ENCODE measurements at places on chromosomes 1 and 21.

DNA sequence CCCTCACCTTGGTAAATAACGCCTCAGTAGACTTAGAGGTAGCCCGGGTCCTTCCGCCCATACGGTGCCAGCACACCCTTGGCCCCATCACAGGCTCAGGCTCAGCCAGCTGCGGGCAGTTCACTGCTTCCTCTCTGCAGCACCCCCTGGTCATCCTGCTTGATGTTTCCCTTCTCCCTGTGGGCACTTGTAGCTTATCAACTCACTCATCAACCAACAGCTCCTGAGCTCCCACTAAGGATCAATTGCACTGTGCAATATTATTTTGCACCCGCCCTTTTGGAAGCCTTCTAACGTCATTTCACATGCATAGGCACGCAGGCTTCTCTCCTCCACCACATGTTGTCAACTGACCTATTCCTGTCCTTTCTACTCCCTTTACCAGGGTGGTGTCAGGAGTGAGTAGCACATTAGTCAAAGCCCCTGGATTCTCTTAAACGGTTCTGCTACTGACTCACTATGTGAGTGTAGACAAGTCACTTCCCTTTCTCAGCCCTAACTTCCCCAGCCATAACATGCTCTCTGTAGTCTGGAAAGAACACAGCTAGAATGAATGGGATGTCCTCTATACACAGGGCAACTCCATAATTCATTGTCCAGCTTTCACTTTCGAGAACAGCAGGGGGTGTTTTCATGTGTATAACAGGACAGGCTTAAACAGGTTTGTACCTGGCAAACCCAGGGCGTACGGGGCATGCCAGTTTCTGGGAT lies 47.1 kb upstream of the IRF2BP2 start:
- DNase-seq, result peak; percentile 99

- DNase-seq, result no peak
Observed at GRCh38 chr1:22587247-22587646, 24.0 kb downstream of the EPHA8 start.

DNA sequence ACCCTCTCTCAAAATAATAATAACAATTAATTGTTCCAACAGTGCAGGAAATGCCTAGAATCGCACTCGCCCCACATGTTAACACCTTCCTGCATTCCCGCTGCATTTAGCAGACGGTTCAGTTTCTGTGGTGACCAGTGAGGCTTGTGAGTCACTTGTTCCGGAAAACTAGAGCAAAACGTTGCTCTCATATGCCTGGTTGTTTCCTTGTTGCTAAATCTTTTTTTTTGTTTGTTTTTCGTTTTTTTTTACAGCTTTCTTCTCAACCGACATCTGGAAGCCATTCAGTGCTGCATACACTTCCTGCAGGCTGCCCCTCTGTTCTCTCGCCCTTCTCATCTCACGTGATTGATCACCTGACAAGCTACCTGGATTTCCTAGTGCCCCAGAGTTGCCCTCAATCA lies 56.9 kb upstream of the TMPRSS2 start:
- peak; percentile 51 for DNase-seq

DNA sequence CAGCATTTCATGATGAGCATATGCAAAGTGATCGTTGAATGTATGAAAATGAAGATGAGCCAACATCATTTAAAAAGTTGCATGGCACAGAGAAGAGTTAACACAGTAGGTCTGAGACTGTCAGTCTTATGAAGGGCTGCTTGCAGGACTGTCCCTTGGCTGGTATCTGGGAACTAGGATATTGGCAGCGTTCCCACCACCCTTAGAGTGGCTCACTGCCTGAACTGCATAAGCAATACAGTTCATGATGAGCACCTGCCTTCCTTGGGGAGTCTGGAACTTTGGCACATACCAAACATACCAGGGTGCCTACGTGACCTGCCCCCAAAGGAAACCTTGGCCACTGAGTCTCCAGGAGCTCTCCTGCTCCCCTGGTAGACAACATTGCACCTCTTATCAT lies 161.8 kb downstream of the DSCAM start:
- DNase-seq, result no peak

DNA sequence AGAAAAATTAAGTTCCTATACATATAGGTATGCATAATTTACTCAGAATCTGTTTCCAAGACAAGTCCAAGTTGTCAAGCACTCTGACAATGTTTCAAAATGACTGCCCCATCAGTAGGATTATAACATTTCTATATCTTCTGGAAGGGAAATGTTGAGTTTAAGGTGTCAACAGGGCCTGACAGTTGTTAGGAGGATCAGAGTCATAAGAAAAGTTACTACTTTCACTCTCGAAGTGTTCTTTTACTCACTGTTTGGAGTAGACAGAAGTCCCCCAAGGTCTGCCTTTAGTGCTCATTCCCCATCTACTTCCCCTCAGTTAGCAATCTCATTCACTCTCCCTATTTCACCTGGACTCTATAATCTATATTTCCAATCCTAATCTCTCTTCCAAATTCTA lies 20.6 kb upstream of the MAGI3 start:
- DNase-seq, result no peak

DNA sequence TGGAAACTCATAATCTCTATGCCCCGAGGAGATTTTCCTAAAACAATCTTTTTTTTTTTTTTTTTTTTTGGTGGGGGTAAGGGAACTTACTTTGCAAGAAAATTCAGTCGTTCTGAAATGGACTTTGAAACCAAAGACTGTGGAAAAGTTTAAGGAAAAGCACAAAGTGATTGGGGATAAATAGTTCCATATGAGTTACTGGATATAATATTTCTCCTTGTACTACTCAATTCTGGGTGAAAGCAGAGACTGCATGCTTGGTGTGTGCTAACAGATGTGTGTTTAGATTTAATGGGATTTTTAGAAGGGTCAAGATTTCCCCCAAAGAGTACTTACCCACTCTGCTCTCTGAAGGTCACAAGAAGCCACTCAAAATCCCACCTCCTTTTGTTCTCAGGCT lies 204.9 kb upstream of the USP24 start:
- DNase-seq, result no peak

GRCh38 chr1:43067977-43068751 lies 103.9 kb downstream of the EBNA1BP2 start:
- peak; percentile 13 for DNase-seq

- no peak for DNase-seq
Observed at GRCh38 chr1:43841321-43842174, 92.1 kb upstream of the ARTN start.

DNA sequence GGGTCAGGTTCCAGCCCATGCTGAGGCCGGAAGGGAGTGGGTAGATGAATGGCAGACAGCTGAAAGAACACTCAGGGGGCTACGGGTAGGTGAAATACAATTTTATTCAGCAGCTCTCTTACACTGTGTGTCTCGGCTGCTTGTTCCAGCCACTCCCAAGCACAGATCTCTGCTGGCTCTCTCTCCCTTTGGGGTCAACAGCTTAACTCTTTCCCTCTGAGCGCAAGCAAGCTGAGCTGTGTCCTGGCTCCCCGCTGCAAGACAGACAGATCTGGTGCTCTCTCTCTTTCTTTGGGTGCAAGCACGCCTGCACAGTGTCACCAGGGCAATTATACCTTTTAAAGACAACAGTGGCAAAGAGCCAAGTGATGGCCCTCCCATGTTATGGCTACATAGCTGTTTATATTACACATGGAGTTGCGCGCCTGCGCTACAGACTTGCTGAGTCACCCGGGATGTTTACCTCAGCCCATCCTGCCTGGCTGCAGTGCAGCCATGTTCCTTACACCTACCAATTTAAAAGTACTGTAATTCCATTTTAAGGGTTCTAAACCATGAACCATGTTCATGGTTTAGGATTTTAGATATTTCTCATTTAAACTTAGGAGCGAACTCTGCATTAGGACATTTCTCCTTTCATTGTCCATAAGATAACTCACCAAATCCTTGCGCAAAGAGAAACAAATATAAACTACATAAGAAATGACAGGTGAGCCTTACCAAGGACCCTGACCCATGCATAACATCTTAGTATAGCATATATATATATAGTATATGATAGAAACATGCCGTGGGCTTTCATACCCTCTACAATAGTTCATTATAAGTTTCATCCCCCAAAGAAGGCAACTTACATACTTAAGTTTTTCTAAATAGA lies 396.5 kb downstream of the SMYD3 start:
- no peak for DNase-seq

DNA sequence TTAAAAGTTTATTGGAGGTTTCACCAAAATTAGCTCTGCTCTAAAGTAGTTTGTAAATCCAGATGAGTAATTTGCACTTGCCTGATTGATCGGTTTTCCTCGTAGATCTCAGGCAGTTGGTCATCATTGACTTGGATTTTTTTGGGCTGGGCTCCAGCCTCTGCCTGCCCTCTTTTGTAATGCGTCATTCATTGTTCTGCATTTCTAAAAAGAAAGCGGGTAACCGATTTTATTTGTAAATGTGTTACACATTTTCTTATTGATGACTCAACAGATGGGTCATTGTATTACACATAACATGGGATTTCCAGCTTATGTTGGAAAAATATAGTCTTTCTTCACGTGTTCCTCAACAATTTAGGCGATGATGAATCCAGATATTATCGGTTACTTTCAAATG lies 5.5 kb downstream of the ETS2 start:
- peak; percentile 99 for DNase-seq

- no peak for DNase-seq
Observed at GRCh38 chr1:151065089-151065645, 5.0 kb downstream of the MLLT11 start.

DNA sequence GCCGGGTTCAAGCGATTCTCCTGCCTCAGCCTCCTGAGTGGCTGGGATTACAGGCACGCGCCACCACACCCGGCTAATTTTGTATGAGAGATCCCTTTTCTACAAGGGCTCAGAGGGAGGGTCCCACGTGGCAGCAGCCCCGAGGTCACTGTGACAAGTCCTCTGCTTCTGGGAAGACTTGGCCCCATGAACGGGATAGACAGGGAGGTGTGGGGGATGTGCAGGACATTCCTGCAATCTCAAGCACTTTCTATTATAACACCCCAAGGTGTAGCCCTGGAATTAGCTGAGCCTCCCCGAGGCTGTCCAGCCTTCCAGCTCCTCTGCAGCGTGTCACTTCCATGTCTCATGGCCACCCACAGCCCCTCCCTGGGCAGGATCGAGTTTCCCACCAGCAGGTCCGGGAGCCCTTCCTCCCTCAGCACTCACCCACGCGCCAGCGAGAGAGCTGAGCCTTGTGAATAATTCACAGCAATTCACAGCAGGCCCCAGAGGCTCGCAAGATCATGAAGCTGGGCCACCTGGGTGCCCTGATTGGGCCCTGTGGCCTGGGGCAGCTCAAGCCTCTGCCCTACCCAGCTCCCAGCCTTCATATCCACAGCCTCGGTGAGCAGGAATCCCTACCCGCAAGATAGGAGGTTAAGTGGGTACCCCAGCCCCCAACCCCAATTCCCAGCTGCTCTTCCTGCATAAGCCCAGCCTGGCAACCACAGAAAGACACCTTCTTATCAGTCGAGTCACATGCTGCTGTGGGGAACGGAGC lies 22.8 kb upstream of the RNU1-4 start:
- DNase-seq, result no peak

DNA sequence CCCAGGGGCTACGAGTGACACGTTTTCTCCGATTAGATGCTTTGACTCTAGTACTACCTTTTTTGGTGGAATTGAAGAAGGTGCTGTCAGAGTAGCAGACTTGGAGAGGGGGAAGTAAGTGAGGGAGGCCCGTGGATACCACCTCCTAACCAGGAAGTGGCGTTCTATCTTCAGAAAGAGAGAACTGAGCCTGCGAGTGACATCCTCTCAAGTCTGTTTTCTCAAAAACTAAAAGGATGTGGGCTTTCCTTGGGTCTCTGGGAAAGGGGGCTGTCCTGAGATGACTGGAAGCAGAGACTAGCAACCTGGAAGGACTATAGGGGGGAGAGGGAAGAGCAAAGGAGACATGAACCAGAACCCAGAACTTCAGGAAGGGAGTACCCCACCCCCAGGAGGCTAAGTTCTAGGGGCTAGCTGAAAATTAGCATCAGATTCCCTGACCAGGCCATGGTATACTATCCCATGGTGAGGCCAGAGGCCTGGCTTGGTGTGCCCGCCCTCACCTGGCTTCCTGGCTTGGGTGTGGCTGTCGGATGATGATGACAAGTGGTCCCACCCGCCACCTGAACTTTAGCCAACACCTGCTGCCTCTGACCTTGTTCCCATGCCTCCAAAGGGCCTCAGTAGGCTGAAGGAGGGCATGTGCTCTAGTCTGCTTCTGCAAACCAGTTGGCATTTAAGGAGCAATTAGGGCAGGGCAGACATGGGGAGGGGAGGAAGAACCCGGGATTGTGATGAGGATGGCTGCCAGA lies 49.1 kb downstream of the ATP2B4 start:
- DNase-seq, result no peak

- DNase-seq, result no peak
Observed at GRCh38 chr1:193592317-193592716, 405.9 kb upstream of the B3GALT2 start.

- DNase-seq, result no peak
Observed at GRCh38 chr1:29260531-29260930, 24.2 kb downstream of the PTPRU start.

DNA sequence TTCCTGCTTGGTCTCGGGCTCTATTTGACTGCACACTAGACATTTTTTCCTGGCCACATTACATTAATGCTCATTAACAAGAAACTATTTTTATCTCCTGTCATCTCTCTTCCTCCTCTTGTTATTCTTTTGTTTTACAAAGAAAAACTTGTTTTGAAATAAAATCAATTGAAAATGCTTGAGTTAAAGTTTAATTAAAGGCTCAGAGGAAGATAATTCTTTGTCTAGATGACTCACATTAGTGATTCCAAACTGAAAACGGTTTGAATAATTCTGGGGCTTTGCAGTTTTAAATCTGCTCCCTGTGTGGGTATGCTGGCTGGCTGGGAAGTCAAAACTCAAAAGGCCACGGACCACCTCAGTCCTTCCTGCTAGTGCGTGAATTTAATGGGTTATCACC lies 29.6 kb downstream of the RGS5 start:
- peak; percentile 28 for DNase-seq

DNA sequence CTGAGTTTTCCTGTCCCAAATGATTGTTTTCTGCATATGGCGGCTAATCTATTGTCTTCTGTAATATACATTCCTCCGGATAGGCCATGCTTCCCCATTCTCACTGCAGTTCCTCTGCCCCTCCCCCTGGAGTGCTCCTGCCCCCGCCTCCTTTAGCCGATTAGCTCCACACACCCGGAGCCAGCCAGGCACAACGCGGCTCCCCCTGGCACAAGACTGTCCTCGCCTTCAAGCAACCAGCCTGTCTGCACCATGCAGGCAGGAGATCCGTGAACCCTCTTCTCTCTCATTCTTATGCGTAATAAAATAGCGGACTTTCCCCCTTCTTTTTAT lies 18.0 kb downstream of the SERTAD4 start:
- DNase-seq, result no peak

DNA sequence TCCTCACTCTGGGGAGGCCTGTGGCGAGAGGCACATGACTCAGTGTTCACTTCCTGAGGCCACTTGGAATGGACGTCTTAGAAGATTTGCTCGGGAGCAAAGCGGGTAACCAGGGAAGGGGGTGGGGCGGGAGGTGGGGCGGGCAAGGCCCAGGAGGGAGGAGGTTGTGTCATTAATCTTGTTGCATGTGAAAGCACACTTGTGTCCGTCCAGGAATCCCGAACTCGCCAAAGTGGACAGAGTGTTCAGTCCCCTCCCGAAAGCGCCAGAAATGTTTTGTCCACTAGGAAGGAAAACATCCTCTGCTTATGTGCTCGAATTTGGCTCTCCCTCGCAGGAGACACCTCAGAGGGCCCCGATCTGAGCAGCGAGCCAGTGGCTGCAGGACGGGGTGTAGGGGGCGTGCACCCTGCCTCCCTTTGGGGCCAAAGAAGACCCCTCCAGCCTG lies 84.2 kb downstream of the SPSB1 start:
- no peak for DNase-seq

- peak; percentile 45 for DNase-seq
Observed at GRCh38 chr1:22808676-22809483, 98.2 kb downstream of the EPHB2 start.

- no peak for DNase-seq
Observed at GRCh38 chr1:226419284-226420029, 11.6 kb upstream of the PARP1 start.

Measured in kidney capillary endothelial cell (primary cell).